Fibroblast of skin of right biceps (primary cell): ENCODE measurements at places on chromosomes 16 and 17.

GRCh38 chr16:66366433-66367299 lies at the start of gene CDH5:
Gene CDH5, plus strand, starts transcription at chr16:66366691. Its CDS starts 12,647 bp downstream, at chr16:66379338.
- no peak for DNase-seq

- peak; percentile 63 for DNase-seq
Measured at GRCh38 chr17:50289278-50289677, 15.0 kb downstream of the TMEM92 start.

- DNase-seq: no peak
Measured at GRCh38 chr16:15970202-15970601, 20.8 kb downstream of the ABCC1 start.

GRCh38 chr16:28872952-28873351 lies 5.3 kb upstream of the ATP2A1 start:
- no peak for DNase-seq

- peak; percentile 87 for DNase-seq
Measured at GRCh38 chr16:80806927-80807340, 2.5 kb upstream of the CDYL2 start.

DNA sequence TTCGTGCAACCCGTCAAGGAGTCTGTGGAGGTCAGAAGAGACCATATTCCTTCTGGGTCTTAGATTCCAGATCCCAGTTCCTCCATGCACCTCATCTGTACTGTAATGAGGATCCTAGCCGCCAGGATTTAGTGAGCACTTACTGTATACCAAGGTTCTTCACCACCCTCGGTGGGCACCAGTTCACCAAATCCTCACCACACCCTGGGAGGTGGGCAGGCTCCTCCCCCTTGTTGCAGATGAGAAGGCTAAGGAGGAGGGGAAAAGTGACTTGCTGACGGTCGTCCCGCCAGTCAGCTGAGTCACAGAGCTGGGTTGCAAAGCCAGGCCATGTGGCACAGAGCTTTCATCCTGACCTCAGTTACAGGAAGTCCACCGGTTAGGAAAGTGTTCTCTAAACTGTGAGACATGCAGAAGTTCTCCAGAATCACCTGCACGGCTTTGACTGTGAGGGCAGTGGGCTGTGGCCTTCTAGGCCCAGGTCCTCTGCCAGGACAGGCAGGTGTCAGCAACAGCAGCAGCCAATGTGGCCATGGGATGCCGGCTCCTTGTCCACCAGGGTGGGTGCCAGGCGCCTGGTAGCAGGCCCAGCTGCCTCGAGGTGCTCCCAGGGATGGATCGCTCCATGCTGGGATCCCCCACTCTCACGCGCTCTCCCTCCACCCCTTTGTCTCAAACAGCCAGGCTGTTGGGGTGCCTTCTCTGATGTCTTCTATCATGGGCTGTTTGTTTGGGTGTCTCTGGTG lies 240.3 kb upstream of the GSE1 start:
- peak; percentile 81 for DNase-seq

DNA sequence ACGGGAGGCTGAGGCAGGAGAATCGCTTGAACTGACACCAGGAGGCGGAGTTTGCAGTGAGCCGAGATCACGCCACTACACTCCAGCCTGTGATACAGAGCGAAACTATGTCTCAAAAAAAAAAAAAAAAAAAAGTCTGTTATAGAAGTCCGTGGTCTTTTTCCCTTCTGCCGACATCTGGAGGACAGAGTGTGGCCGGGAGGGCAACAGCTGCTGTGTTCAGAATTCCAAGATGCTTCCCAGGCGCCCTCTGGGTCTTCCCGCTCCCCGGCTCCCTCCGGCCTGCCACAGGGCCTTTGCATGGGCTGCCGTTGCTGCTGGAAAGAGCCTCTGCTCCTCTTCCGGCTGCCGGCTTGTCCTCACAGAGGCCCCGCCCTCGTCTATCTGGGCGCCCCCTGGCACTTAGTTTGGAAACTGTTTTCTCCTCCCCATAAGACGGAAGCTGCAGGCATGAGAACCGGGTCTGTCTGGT lies 2.4 kb upstream of the CACNA1H start:
- peak; percentile 46 for DNase-seq
